ENCODE measurements at places on chromosomes 2 and 18.

DNA sequence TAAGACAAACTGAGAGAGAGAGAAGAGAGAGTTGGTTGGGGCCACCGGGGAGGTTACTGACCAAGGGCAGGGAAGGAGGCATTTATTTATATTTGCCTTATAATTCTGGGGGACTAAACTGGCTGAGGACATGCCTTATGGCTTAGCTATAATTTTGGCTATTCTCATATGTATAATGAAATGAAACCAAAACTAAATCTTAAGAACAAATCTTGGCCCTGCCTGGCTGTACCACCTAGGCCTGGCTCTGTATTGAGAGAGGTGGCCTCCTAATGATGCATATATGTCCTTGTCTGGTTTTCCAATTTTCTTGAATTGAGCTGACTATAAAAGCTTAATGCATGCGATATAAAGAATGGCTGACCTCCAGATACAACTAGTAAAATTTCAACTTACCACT is 3.5 kb upstream of the PPP1CB start:
- no peak for DNase-seq

GRCh38 chr18:65631766-65632165 is 119.0 kb upstream of the CDH7 start:
- DNase-seq: no peak

DNA sequence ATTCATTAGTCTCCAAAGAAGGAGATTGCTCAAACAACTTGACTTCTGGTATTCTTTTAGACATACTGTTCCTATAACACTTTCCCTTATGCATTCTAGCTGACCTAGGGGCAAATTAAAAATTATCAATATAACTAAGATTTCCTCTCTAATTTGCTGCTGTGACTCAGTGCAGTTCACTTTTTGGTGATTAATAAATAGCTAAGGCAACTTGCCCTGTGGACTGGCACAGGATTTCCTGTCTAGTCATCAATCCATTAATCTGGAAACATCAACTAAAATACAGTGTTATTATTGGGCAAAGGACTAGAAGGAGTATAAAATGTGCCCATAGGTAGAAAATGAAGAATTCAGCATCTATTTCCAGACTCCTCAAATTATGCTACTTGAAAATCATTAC is 83.5 kb upstream of the SERPINE2 start:
- no peak for DNase-seq

GRCh38 chr2:204313256-204313655 is 232.0 kb upstream of the PARD3B start:
- no peak for DNase-seq

DNA sequence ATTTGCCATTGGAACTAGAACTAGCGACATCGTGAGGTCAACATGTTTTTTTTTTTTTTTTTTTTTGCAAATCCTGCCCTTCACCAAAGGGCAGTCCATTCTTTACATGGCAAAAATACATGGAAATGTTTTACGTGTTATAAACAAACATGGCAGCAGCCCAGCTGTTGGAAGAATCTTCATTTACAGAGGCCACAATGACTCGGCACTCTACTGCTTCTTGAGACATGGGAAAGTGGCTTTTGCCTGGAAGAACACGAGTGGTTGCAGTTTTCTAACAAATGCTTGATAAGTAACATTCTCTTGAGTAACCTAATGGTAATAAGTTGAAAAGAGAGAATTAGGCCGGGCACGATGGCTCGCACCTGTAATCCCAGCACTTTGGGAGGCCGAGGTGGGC is 22.8 kb upstream of the POLR1B start:
- no peak for DNase-seq

GRCh38 chr2:174161490-174161889 is 86.8 kb downstream of the OLA1 start:
- no peak for DNase-seq

DNA sequence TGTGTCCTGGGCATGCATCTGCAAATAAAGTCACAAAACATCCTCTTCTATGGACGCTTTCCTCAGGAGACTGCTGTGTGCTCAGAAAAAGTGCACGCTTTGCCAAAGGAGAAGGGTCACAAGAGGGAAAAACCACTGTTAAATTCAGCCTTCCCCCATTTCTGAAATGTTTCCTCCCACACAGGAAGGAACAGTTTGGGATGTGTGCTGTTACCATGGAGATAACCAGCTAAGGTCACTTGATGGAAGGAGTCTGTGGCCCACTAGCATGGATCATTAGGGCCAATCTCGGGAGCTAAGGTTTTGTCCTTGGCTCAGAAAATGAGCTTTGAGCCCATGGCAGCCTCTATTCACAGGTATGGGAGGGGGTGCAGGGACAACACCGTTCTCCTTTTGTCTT is 5.6 kb downstream of the KCNE4 start:
- no peak for DNase-seq

GRCh38 chr18:9861157-9861556 is 24.6 kb upstream of the TXNDC2 start:
- no peak for DNase-seq

DNA sequence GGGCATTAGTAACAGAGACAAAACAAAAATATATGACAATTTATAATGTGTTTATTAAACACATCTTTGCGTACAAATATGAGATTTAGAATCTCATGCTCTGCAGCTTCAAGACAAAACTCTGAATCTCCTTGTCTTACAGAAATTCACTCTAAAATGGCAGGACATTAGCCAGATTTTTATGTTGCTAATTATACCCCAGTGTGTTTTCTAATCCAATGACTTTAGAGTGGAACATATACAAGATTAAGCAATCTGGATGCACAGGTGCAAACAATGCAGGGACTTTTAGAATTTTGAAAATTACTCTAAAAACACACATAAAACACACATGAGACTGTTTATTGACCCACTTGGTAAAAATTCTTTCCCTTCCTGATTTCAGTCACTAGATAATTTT is 85.9 kb downstream of the CALCRL start:
- DNase-seq: no peak

DNA sequence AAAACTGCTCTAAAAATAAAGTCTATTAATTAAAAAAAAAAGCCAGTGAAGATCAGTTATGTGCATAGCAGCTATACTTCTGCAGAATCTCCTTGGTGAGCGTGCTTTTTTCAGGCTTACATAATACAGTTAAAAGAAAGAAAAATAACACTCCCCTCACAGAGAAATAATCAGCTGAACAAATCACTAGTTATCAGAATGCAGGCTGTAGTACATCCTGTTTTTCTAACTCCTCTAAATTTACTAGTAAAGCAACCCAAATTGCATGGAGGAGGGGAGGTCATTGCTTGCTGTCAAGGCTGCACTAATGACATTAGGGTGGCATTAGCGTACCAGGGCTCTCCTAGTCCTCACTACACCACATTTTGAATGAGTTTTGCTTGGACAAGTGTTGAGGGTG is 192.2 kb downstream of the PLCL1 start:
- no peak for DNase-seq

DNA sequence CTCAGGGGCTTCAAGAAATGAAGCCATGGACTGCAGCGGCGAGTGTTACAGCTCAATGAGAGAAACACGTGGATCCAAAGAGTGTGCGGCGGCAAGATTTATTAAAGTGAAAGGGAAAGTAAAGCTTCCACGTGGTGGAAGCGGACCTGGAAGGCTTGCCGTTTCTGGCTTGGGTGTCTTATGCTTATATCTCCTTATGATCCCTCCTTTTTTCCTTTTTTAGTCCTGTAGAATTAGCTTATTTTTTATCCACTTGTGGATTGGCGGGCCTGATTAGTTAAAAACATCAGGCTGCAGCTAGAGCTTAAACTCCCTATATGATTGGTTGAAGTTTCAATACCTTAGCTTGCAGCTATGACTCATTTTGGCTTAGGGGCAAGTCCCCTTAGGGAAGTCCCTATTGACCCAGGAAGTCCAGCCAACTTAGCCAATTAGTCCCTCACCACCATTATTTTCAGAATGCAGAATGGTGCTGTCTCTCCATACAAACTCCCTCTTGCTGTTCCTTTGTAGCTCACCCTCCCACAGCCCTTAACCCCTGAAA is 11.6 kb upstream of the HNMT start:
- DNase-seq: no peak

- DNase-seq: no peak
Observed at GRCh38 chr18:59266886-59267502, 6.3 kb downstream of the RAX start.

DNA sequence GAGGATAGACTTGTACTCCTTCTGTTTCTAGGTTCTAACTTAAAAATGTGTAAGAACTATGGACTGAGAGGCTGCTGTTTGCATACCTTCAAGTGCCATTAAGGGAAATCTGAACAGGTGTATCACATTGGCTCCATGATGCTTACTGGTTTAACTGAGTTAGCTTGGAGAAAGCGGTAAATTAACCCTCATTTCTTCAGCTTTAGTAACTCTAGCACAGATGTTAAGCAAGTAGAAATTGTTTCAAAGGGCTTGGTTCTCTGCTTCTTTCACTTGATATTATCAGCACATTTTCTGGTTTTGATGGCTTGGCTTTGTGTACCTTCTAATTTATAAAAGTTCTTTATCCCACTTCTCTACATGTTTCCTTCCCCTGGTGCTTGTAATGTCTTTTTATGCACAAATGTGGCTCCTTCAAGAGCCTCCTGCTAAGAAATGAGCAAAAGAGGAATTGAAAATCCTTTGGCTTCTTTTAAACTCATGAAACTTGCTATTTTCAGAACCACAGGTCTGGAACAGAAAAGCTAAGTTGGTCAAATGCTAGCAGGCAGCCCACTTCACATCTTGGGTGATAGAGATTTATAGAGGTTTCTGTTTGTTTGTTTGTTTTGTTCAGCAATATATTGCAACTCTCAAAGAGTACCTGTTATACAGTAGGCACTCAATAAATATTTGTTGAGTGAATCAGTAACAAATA is 249.9 kb upstream of the THUMPD2 start:
- DNase-seq: no peak

GRCh38 chr18:46152808-46153617 is 48.8 kb downstream of the HAUS1 start:
- DNase-seq: no peak

GRCh38 chr2:197369228-197369932 is 58.8 kb upstream of the ANKRD44 start:
- no peak for DNase-seq

- DNase-seq: no peak
Observed at GRCh38 chr2:144682248-144682647, 162.3 kb upstream of the ZEB2 start.

DNA sequence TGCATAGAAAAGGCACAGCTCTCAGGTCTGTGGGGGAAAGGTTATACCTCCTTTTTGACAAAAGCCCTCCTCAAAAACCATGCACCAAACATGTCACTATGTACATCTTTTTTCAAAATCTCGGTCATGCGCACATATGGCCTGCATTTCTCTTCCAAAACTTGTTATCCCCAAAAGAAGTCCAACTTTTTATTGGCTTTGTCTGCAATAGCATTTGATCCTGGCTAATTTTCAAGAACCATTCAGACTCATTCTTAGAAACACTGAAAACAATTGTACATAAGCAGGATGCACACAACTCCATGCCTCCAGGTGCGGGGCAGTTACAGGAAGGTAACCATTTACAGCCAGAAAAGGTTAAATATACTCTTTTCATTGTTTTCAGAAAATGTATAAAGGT is 21.9 kb downstream of the SERTAD2 start:
- DNase-seq: no peak

DNA sequence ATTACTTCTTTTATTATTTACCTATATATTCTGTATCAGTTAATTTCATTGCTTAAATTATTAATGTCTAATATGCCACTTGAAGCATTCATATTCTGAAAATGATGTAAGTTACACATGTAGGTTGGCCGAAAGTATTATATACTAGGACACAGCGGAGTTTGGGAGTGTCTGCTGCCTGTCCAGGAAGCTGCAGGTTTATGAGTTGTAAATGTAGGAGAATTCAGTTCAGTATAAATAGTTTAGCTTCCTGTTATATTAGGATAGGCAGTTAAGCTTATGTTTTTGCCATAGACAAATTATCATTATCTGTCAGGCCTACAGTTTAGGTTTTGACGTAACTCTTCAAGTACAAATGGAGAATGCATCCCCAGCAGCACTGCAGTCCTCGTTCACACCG is 18.9 kb upstream of the ZNF236 start:
- no peak for DNase-seq

DNA sequence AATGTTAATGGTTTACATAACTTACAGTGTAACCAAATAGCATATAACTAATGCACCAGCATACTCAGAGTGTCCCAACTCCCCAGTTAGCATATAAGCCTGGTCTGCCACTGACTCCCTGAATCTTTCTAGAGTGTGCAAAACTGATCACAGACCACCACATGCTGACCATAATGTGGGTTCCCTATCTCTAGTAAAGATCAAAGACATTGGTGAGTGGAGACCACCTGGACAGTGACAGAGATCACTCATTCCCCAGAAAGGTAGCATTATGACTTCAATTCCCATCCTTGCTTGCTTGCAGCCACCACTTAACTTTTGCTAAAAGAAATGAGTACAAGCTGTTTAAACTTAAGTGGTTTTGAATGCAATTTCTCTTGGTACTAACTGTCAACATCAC is 39.0 kb downstream of the KANSL1L start:
- no peak for DNase-seq

GRCh38 chr2:26020231-26020640 is 13.6 kb upstream of the RAB10 start:
- no peak for DNase-seq

Data from stimulated activated CD8-positive, alpha-beta memory T cell treated with anti-CD3 and anti-CD28 coated beads, Interleukin-15, amount 100 ng/mL, for 24 hours (primary cell).